ENCODE measurements at places on chromosomes 4 and X.

DNA sequence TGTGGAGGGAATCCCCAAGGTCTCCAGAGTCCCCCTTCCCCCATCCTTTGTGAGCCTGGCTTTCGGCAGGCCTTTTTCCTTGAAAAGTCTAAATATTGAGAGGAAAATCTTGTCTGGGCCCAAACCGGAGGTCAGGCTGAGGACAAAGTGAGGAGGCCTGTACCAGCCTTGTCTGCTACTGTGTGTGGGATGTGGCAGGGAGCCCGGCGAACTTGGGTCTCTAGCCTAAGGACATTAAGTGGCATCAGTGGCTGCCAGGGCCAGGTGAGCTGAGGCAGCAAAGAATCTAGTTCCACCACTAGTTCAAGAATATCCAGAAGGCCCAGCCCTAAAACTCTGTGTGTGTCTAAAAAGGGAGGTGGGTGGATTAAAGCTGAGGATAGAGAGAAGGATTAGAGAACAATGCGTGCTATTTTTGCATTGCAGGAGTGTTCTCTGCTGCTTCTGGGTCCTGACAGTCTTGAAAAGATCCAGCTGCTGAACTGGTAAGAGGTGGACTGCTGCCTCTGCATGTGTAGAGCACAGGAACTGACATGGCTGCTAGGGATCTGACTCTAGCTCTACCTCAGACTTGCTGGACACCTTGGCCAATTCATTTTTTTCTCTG lies 1.2 kb upstream of the AMER1 start:
- peak; percentile 30 for DNase-seq

DNA sequence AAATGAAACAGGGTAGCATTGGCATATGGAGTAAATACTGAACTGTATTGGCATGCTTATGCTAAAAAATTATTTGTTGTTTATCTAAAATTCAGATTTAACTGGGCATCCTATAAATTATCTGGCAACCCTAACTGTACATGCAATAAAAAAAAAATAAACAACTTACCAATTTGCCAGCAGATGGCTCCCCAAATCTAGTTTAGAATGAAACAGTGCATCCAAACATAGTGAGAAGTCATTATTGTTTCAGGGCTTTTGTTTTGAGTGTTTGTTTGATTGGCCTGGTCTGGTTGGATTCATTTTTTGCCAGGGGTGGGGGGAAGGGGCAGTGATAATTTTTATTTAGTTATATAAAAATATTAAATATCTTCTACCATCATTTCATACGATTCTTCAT lies 12.8 kb upstream of the NSUN7 start:
- DNase-seq: peak; percentile 70

DNA sequence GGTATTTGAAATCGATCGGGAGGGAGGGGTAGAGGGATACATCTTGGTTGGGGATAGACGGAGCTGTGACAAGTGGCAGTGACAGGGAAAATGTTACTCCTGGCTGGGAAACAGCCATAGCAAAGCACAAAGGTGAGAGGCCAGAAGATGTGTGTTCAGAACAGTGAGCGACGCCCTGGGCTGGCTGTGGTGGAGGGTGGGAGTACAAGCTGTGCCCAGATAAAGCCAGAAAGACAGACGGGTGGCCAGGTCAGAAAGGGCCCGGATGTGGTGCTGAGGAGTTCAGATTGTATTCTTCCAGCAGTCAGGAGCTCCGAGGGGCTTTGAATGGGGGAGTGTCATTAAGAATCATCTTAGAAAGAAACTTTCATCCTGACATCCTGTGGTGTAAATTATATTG lies 27.9 kb downstream of the CCDC149 start:
- DNase-seq: no peak

GRCh38 chr4:154466336-154466735 lies 25.3 kb downstream of the DCHS2 start:
- no peak for DNase-seq

DNA sequence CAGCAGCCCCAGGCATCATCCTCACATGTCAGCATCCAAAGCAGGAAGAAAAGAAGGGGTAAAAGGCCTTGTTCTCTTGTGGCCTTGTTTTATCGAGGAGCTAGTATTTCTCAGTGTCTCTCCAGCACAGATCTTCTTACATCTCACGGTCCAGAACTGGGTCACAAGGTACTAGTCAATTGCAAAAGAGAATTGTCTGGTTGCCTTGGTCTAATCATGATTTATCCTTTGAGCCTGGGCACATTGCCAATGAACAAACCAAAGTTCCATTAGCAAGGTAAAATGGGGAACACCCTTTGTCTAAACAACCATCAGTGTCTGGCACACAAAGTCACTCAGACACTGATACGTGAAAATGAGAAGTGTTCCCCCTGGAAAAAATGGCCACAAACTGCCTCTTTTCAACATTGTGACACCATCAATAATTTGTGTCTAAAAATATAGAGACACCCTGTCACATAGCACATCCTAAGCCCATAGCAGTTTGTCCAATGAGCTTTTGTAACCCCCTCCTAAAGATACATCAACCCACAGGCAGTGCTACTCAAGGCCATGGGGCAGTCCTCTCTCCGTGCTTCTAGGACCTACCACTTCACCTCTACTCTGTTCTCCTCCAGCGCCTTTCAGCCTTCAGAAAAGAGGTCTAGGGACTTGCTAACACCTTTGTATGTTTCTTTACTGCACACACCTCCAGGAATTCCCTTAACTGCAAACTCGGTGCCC lies 534.4 kb downstream of the MID1IP1 start:
- DNase-seq: no peak

- peak; percentile 23 for DNase-seq
Observed at GRCh38 chr4:156252358-156252921, 298.8 kb upstream of the CTSO start.

- peak; percentile 91 for DNase-seq
Observed at GRCh38 chr4:80045786-80046185, 27.2 kb downstream of the ANTXR2 start.

DNA sequence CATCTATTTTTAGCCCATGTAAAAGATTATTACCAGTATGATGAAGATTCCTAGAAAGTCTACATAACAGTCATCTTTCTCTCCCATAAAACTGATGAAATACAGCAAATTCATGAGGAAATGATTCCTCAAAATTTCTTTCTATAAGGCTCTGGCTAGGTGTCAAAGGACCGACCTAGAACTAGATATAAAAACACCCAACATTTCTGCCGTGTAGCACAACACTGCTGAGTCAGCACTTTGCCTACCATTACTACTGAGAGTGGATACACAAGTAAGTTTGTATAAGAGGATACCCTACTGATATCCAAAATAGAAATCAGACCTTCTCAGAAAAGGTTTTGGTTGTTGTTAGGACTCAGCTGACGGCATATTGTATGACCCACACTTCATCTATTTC lies 24.7 kb downstream of the TMEM47 start:
- peak; percentile 42 for DNase-seq

All from choroid plexus epithelial cell (primary cell).